ENCODE measurements at places on chromosomes 1 and 21.
A peak's percentile ranks its signal among the peaks of the same experiment; 100 is the strongest.

DNA sequence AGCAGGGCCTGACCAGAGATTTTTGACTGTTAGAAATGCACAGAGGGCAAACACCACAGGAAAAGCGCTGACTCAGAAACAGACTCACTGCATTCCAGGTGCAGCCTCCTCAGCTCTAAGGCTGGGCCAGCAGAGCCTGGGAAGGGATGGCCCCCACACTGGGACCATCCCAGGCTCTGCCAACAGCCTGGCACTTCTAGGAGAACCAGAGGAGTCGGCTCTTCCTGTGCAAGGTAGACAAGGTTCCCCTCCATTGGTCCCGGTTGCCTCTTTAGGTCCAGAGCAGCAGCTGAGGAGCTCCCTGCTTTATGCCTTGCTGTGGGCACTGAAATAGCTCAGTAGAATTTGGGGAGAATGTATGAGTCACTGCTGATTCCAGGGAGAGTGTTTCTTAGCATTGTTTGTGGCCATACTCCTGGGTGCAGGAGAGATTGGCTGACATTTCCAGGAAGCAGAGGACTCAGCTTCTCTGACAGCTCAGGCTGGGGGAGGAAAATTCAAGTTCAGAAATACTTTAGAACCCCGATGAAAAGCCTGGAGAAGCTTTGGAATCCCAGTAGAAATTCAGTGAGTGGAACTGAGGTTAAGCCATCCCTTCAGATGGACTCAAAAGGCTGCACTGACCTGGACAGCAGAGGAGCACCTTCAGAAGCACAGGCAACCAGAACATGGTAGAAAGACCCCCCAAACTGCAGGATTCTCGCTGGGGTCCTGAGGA is 19.7 kb downstream of the PRAMEF1 start:
- DNase-seq = no peak

GRCh38 chr1:21896652-21897532 is 40.2 kb downstream of the HSPG2 start:
- no peak for DNase-seq

DNA sequence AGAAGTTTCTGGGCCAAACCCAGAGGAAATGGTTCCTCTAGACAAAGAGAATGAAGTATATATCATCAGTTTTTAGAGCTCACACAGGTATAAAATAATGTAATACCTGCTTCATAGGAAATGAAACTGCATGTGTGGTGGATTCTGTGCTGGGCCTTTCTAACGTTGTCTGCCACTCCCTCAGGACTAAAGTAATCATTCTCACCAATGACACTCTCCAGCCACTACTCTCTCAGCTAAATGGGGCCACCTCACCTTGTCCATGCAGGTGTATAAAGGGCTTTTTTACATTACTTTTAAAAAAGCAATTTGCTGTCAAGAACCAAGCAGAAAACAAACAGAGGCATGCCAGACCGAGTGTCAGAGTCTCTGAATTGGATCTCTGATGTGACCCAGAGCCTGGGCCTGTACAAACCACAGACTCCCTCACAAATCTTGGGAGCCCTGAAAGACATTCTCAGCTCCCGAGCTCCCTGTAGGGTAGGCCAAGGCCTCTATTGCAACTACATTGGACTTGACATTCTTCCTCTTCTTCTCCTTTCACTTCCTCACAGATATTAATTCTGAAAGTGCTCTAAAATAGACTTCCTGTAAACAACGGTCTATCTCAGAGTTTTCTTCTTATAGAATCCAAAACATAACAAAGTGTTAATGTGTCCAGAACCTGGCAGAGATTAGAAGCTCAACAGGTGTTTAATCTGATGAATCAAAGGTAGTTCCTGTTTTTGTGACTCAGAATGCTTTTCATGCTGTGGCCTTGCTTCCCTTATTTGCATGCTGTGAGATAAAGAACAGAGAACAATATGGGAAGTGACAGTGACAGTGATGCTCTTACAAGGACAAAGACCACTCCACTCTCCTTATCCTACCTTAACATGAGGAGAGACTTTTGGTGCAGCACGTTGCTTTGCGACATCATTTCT is 8.6 kb downstream of the AIM2 start:
- peak; percentile 73 for DNase-seq

GRCh38 chr1:210239349-210240111 is 6.9 kb downstream of the SERTAD4 start:
- DNase-seq = no peak

- no peak for DNase-seq
These were observed 55.7 kb downstream of the C21orf91 start for GRCh38 chr21:17763288-17764037.

DNA sequence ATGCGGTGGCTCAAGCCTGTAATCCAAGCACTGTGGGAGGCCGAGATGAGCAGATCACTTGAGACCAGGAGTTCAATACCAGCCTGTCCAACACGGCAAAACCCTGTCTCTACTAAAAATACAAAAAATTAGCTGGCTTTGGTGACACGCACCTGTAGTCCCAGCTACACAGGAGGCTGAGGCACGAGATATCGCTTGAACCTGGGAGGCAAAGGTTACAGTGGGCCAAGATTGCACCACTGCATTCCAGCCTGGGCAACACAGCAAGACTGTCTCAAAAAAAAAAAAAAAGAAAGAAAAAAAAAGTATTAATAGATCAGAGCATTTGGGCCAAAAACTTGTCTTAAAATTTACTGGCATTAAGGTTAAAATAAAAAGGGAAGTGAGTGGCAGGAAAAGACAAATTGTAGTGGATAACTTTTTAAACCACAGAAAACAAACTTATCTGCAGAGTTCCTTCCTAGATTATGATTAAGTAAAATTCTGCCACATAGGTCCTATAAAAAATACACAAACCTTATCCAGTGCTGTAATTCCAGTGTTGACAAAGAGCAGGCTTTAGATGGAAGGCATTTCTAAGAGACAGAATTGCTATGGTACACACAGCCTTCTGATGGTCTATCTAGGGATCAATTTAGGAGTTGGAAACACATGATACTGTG is 53.3 kb downstream of the EIF4G3 start:
- no peak for DNase-seq

GRCh38 chr1:9406111-9406510 is 113.4 kb downstream of the SPSB1 start:
- DNase-seq = no peak

GRCh38 chr1:45521413-45522323 is at the start of gene PRDX1:
Gene PRDX1, minus strand, starts transcription at chr1:45521884. Its CDS starts 2,841 bp downstream, at chr1:45519043.
- peak; percentile 98 for DNase-seq

- DNase-seq = no peak
These were observed 111.6 kb upstream of the FGGY start for GRCh38 chr1:59185163-59185860.

DNA sequence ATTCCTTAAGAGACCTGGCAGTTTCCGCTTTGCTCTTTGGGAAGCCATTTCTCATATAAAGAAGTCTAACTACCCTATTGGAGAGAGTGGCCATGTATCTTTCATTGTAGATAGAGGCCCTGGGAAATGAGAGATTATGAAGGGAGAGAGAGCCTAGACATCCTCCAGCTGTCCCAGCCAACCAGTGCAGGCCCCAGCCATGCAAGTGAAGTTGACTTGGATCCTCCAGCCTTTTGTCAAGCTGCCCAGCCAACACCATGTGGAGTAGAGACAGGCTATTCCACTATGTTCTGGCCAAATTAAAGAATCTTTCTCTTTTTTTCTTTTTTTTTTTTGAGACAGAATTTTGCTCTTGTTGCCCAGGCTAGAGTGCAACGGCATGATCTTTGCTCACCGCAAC is 7.1 kb upstream of the ANP32E start:
- no peak for DNase-seq

DNA sequence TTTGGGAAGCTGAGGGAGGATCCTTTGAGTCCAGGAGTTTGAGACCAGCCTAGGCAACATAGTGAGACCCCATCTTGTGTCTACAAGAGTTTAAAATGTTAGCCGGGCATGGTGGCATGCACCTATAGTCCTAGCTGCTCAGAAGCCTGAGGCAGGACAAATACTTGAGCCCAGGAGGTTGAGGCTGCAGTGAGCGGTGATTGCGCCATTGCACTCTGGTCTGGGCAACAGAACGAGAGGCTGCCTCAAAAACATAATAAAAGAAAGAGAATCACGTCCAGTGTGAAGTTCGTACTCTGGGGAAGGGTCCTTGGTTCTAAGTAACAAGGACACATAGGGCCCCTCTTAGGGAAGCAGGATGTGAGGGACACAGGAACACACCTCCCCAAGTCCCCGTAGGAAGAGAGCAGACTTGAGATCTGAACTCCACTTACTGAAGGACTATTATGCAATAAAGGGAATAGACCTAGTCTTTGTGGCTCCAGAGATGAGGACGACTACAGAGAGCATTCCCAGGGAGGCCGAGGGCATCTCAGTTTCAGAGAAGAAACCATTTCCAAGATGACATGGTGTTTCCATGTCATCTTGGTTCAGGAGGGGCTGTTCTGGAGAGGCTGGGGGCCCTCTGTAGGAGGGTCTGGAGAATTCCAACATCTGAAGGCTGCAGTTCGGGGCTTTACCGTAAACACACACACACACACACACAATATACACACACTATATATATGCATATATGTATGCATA is 10.8 kb upstream of the ENO1 start:
- DNase-seq = no peak

- DNase-seq = peak; percentile 47
These were observed 724 bp downstream of the ST7L start for GRCh38 chr1:112618114-112618720.

GRCh38 chr1:28340221-28340974 is 11.6 kb downstream of the MED18 start:
- DNase-seq = no peak

DNA sequence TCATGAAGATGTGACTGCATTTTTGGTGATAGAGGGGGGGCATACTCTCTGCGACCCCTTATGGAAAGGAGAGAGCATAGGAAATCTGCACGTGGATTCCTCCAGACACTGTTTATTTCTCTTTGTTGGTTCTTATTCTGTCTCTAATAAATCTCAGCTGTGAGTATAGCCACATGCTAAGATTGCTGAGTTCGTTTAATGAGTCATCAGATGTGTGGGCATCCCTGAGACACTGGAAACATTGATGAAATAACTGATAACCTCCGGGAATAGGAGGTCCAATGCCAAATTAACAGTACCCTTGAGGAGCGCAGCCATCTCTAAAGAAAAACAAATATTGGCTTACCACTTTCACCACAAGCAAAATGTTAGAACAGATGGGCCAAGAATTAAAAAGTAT is 880.2 kb upstream of the NEGR1 start:
- DNase-seq = no peak

GRCh38 chr1:162300057-162300917 is 76.4 kb downstream of the SPATA46 start:
- DNase-seq = no peak

- DNase-seq = peak; percentile 96
These were observed at the start of gene IFNAR2 for GRCh38 chr21:33229784-33230544. Gene IFNAR2, plus strand, starts transcription at chr21:33229938. Its CDS starts 11,985 bp downstream, at chr21:33241923.

- peak; percentile 71 for DNase-seq
These were observed 133.7 kb downstream of the CAPN8 start for GRCh38 chr1:223531742-223532341.

DNA sequence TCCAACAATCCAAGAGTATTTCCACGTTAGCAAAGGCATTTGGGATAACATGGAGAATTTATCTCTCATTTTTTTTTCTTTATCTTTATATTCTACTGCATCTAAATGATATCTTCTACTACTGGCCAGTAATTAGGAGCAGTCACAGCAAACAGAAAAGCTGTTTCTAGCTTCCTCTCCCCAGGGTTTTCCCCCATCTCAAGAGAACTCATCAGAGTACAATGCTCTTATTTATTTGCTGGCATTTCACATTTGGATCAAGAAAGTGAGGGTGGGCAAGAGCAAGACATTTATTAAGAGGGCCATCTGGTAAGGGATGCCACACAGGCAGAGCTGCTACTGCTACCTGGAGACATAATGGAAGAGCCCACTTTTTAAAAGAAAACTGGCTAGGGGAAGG is 368.2 kb downstream of the USH2A start:
- no peak for DNase-seq

DNA sequence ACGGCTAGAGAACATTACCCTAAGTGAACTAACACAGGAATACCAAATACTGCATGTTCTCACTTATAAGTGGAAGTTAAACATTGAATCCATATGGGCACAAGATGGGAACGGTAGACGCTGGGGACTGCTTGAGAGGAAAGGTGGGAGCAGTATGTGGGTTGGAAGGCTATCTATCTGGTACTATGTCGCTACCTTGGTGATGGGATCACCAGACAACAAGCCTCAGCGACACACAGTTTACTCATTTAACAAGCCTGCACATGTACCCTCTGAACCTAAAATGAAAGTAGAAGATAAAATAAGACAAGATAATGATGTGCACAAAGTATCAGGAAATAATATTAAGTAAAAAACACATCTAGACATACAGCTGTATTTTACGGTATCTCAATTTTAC is 819 bp downstream of the PYHIN1 start:
- no peak for DNase-seq

DNA sequence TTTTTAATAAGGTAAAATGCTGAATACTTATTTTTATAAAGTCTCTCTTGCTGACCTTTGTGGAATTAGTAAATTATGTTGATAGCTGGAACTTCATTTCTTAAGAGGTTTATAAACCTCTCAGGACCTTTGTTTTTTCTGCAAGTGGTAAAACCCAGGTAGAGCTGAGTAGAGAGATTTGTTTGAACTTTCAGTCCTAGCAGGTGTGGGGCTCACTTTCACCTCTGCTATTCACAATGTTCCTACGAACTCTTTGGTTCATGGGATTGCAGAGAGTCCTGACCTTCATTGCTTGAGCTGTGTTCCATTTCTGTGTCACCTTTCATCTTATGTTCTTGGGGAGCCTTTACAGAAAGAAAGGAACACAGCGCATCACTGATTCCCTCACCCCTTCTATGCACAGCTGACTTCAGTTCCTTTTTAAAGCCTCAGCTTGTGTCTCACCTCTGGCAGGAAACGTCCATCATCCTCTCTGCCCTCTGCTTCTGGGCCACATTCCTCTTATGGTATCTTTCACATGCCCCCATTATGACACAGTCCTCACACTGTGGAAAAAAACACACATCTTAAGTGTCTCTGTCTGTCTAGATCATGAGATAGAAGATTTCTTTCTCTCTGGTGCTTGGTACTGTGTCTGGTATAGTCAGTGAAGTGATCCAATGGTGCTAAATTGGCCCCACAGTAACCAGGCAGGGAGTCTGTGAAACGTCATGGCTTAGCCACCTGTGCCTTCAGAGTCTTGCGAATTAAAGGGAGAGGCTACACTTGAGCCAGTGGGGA is 262.5 kb upstream of the B3GALT2 start:
- DNase-seq = no peak

- no peak for DNase-seq
These were observed 369.6 kb upstream of the USP24 start for GRCh38 chr1:55584526-55585401.

DNA sequence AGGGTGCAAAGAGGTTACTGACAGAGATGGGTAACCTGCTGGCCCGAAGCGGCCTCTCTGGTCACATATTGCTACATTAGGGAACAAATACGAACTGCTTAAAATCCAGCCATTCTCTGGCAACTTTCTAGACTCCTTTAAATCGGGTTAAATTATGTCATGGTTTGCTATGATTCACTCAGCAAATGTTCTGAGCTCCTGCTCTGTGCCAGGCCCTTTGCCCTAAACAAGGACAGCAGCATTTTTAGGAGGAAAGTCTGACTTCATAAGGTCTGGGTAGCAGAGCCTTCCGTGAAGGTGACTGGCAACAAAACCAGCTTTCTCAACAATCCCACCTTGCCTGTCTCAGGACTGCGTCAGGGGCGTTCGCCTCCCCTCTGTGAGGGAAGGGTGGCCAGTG is 15.4 kb downstream of the ZP4 start:
- DNase-seq = no peak

- no peak for DNase-seq
These were observed 177.3 kb upstream of the GORAB start for GRCh38 chr1:170354690-170355089.

Measured in suppressor macrophage treated with lipopolysaccharide for 1 hour (primary cell).